AG08396 (cell line): ENCODE measurements at places on chromosomes 2 and 18.
A peak's percentile ranks its signal among the peaks of the same experiment; 100 is the strongest.

DNA sequence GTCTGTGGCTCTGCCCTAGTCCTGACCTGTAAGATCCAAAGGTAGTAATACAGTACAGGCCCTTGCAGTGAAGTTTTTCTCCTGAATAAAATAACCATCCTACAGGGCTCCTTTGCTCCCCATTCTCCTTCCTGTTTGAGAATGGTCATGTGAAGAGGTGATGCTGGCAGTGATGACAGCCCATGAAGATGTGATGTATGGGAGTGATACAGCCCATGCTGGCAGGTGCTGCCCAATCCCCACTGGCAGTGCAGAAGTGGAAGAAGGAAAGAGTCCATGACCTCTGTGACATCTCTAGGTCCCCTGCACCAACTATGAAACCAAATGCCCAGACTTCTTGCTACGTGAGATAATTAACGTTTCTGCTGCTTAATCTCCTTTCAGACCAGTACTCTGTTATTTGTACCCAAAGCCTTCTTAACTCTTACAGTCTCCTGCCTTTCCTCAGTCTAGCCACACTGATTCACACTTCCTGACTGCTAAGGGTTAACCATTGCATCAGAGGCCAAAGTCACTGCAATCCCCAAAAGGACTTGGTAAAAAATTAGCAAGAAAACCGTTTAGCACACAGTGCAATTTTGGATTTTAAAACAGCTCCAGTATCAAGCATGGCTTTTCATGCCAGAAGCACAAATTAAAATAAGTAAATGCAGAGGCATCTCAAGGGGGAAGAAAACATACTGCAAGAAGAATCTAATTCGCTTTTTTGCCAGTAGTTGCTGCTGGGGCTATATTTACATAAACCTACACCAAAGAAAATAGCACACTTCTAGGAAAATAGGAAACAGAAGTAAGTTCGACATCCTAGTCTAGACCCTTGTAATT lies 98.0 kb downstream of the STK39 start:
- no peak for DNase-seq

DNA sequence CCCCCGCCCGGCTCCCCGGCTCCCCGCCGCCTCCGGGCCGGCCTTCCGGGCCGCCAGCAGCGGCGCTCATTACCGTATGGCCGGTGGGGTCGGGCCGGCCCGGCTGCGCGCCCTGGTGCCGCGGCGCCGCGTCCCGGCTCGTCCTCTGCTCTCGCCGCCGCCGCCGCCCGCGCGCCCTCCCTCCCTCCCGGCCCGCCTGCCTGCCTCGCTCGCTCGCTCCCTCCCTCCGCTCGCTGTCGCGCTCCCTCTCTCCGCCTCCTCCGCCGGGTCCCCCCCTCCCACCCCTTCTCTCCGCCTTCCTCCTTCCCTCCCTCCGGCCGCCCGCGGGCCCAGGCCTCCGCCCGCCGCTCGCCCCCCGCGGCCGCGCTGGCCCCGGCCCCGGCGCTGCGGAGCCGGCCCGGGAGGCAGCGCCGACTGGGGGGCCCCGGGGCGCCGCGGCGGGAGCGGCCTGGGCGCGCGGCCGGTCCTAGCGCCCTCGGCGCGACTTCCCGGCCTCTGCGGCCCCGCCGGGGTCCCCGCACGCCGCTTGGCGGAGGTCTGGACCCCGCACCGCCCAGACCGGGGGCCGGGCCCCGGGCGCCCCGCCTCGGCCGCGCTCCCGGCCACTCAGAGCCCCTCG lies at the start of gene DNMT3A:
Gene DNMT3A, minus strand, starts transcription at position 173 of the 619 bp plus-strand sequence. CDS start 27,941 bp downstream, outside the sequence.
- DNase-seq = peak; percentile 87

DNA sequence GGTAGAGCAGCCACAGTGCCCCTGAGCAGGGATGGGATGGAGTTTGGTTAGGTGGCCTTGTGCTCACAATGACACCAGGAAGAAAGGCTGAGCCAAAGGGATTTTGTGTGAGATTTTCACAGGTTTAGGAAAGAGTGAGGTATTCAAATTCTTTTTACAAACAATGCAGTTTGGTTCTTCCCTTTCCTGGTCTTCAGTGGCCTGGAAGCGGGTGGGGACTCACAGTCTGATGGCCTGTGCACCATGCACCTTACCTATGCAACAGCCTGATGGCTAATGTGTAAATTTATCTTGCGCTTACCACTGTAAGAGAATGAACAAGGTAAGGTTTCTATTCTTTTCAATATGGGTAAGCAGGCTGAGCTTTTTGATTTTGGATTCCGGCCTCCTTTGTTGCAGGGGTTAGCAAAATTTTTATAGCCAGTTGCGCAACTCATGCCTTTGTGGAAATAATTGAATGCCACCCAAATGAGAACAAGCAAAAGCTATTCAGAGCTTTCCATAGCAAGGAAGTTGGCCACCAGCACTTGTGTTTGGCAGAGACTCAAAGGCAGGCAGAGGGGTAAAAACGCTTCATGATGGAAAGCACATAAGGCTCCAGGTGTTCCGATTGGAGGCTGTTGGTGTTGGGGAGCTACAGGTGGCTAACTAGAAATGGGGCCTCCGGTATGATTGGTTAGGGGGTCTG lies 23.8 kb upstream of the IL1R2 start:
- no peak for DNase-seq

GRCh38 chr2:60885683-60886082 lies 4.3 kb downstream of the REL start:
- DNase-seq = no peak

GRCh38 chr2:160869411-160869810 lies 290.8 kb upstream of the TANK start:
- DNase-seq = peak; percentile 76

GRCh38 chr2:42233976-42234441 lies 64.9 kb downstream of the EML4 start:
- no peak for DNase-seq

- no peak for DNase-seq
Observed at GRCh38 chr2:16189029-16189835, 248.9 kb downstream of the MYCN start.

DNA sequence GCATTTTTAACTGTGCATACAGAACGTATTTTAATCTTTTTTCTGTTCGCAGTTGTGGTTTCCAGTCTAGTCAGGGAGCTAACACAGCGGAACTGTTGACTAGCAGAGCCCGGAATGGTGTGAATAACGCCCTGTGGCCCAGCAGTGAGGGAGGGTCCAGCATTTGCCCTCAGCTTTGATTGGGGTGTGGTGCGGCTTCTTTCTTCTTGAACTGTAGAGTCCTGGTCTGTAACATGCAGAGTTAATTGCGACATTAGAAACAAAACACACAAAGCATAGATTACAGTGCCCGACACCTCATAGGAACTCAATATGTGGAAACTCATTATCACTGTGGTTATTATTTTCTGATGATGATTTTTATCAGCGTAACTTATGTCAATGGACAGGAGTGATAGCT lies 253.6 kb downstream of the SOX11 start:
- DNase-seq = no peak

GRCh38 chr2:217713395-217714286 lies 289.2 kb downstream of the TNS1 start:
- DNase-seq = peak; percentile 78

GRCh38 chr2:52686935-52687334 lies 1080.7 kb upstream of the CHAC2 start:
- DNase-seq = no peak

DNA sequence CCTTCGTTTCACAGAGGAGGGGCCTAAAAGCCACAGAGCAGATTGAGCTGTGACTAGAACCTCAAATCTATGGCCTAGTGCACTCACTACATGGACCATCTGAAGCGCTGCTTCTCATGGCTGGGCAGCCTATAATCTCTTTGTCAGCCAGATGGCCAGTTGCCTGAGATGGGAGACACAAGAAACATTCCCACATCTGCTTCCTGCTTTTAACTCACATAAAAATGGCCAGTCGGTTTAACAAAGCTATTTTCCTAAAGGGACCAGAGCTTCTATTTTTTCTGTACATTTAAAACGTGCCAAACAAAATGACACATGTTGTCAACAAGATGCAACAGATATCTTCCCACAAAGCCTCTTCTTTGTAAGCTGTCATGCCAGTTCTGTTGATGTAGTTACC lies 173.8 kb downstream of the GFPT1 start:
- DNase-seq = no peak

GRCh38 chr2:85380048-85380447 lies 25.5 kb downstream of the ELMOD3 start:
- no peak for DNase-seq

DNA sequence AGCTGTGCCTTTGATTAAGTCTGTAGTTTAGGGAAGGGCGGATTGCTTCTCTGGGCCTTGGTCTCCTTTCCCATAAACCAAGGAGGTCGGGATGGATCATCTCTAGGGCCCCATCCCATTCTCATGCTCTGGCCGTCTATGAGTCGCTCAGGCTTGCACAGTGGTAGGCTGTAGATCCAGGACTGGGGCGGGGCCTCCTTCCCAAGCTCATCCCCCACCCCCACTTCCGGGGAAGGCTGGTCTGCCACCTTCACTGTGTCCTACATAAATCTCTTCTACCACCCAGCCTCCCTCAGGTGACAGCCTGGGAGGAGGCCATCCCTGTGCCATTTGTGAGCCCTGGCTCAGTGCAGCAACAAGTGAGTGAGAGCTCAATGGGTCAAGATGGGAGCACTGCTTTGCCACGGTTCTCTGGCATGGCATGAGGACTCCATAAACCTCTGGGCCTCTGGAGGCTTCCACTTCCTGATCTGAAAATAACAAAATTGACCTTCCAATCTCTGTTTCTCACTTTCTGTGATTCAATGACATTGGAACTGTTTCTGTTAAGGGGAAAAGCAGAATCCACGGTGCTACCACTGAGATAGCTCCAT lies 68.5 kb downstream of the SUMO1 start:
- no peak for DNase-seq

DNA sequence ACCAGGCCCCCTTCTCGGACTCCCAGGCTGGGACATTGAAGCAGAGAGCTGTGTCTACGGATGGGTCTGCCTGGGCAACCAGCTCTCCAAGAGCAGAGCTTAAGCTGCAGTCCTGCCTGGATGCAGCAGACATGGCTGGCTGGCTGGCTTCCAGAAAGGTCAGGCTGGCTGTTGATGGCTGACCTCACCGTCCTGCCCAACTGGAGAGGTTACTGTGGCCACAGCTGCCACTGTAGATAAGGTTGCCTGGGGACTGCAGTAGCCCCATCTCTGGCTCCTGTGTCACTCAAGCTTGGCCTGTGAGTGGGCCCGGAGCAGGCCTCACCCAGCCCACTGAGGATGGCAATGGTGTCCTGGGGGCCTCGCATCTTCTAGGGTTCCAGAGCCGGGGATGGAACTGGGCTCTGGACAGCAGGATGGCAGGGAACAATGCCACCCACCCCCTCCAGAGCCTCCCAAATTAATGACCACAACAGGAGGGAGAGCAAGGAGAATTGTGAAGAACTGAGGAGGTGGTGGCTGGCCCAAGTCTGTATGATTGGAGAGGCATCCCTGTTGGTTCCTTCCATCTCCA lies 37.0 kb upstream of the FOSL2 start:
- peak; percentile 42 for DNase-seq

GRCh38 chr18:22510697-22511096 lies 93.0 kb upstream of the CTAGE1 start:
- no peak for DNase-seq

DNA sequence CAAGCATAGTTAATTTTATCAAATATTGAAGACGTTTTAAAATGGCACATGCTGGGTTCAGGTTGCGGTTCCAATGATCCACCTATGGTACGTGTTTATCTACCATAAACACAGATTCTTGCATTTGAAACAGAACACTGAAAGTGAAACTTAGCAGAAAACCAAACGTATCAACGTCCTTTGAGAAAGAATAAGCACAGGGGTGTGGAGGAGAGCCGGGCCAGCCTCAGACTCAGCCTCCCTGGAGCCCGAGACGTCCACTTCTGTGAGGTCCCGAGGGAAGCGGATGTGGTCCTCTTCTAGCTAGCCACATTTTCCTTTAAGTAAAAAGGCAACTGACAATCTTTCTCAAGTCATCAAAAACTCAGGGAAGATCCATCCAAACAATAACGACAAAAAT lies 195.9 kb downstream of the RTP5 start:
- no peak for DNase-seq

DNA sequence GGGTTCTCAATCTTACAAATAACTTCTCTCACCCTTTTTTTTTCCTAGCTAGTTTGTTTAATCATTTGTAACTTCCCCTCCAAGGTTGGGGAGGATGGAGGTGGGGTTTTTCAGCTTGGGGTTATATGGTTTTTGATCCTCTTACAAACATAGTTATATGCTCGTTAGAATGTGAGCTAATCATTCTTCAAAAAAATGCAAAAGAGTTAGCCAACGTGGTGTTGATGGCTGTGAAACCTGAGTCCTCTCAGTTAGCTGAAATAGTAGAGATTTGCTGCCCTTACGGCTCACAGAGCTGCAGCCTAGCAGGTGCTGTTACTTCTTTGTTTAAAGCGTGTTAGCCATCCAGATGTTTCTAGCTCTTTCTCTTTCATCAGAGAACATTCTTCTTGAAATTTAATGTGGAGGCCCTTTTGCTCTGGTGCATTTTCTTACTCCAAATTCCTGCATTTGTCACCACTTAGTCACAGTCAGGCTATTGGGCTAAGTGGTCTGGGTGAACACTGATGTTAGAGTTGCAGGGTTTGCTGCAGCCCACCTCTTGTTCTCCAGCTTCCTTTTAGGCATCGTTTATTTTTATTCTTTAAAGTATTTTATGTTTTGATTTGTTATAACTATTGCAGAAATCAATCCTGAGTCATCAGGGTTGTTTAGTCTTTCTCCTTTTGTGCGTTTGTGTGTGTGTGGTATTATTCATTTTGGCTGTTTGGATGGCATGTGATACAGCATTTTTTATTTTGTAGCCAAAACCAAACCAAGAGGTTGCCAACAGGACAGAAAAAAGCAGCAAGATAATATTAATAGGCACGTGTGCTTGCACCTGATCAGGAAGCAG lies 41.1 kb downstream of the LIMS1 start:
- peak; percentile 56 for DNase-seq

- no peak for DNase-seq
Observed at GRCh38 chr2:96618596-96619283, 19.4 kb downstream of the KANSL3 start.

DNA sequence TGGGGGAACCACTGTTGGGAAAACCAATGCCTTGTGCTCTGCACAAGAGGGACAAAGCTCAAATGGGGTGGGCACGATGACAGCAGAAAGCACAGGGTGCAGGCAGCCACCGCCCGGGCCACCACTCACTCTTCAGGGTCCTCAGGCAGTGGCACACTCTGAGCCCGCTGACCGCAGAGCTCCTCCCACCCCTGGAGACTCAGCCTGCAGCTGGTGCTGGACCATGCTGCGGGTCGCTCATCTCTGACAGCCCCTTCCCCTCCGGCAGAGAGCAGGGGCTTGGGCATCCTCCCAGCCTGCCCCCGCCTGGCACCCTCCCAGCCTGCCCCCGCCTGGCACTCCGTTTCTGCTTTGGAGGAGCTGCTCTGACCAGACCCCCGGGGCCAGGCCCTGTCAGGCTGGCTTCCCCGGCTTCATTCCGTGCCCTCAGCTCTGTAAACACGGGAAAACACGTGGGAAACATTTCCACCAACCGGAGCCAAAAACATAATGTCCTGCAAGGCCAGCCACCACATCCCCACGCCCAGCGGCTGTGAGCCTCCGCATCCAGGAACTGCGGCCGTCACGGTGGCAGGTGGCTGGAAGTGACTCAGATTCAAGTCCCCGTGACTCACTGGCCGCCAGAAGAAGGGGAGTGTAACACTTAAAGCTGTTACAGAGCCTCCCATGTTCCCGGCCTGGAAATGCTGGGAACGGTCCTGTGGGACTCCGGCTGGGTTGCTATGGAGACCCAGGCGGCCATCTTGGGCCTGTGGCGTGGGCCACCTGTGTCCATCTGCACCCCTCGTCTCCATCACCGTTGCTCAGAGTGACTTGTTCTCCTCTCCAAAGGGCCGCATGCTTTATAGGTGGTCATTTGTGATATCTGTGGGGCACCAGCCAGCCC lies 6.8 kb upstream of the SNED1 start:
- DNase-seq = peak; percentile 86
